Spinal cord (tissue), 10 donors: ENCODE measurements at places on chromosomes 7 and 10. TPM values are rescaled to one million over a fixed set of nuclear protein-coding genes. Genes with fewer than 3 reads are reported as not detected.
A peak's percentile ranks its signal among the peaks of the same experiment; 100 is the strongest.

NUPR2 gene
- 0.50 TPM for total RNA-seq

AVL9 gene
- total RNA-seq, result 56.8 TPM

KRIT1 gene
- 72.5 TPM for total RNA-seq

CELF2 gene
- total RNA-seq, result 43.3 TPM

SPDYE16 gene
- 0.28 TPM for total RNA-seq

GRCh38 chr10:94088926-94089381 is 95.2 kb downstream of the PLCE1 start:
- peak; percentile 60 for DNase-seq

DNA sequence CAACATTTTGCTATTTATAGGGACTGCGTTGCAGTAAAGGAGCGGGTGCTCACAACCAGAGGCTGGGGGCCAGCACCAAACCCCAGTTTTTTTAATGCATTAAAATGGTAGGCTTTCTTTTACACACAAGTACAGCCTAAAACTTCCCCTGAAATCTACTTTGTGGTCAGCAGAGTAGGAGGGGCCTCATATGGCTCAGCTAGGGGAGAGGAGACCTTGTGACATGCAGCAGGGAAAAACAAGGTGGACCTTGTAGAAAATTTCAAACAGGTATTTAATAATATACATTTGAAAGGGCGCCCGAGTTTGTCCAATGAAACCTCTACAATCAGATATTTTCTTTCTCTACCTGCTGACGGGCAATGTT is 1.4 kb downstream of the CCDC136 start:
- DNase-seq, result no peak

DNA sequence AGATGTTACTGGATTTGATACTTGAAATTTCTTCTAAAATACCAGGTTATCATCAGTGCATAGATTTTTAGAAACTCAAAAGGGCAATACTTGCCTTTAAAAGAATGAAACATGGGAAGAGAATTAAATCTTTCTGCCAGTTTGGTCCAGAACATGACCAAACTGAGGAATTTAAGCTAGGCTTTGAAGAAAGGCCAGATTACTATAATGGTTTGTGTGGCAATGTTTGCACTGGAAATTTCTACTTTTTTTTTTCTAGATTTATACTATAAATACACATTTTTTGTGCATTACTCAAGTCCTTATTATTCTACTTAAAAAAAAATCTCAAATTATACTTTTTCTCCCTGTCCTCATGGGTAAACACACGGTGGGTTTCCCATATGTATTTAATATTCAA is 9.2 kb downstream of the MKX start:
- DNase-seq, result no peak

- no peak for DNase-seq
Measured at GRCh38 chr10:131730771-131731497, 169.9 kb upstream of the PPP2R2D start.

DNA sequence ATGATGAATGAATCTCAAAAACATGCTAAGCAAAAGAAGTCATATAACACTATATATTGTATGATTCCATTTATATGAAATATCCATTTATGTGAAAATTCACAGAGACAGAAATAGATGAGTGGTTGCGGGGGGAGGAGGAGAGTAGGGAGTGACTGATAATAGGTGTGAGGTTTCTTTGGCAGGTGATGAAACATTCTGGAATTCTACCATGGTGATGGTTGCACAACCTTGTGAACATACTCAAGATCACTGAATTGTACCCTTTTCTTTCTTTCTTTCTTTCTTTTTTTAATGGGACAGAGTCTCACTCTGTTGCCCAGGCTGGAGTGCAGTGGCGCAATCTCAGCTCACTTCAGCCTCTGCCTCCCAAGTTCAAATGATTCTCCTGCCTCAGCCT is 10.7 kb downstream of the SVOPL start:
- no peak for DNase-seq
